ENCODE measurements at places on chromosomes 5 and 9.

- DNase-seq, result no peak
Observed at GRCh38 chr9:13718086-13718485, 438.6 kb upstream of the MPDZ start.

DNA sequence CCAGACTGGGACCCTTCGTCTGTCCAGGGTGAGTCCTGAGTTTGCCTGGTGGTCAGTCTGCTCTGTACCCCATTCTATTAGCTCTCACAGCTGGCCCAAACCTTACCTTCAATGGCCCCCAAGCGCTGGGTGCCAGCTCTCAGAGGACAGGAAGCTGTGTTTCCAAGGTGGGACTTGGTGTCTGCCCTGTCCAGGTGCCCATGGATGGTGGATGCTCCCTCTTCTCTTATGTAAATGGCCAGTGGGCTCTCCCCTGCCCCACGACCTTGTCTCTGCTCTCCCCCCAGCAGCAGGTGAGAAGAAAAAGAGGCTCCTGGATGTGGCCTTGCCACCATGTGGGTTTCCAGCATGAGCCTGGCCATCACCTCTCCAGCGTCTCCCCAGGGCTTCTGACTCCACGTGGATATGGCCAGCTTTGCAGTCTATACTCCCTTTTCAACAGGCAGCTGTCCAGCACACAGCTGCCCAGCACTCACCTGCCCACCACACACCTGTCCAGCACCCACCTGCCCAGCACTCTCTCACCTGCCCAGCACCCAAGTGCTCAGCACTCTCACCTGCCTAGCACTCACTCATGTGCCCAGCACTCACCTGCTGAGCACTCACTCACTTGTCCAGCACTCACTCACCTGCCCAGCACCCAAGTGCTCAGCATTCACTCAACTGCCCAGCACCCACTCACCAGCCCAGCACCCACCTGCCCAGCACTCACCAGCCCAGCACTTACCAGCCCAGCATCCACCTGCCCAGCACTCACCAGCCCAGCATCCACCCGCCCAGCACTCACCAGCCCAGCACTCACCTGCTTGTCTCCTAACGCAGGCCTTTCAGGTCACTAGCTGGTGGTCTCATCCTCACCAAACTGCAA is 136.2 kb upstream of the IRX2 start:
- DNase-seq, result no peak

DNA sequence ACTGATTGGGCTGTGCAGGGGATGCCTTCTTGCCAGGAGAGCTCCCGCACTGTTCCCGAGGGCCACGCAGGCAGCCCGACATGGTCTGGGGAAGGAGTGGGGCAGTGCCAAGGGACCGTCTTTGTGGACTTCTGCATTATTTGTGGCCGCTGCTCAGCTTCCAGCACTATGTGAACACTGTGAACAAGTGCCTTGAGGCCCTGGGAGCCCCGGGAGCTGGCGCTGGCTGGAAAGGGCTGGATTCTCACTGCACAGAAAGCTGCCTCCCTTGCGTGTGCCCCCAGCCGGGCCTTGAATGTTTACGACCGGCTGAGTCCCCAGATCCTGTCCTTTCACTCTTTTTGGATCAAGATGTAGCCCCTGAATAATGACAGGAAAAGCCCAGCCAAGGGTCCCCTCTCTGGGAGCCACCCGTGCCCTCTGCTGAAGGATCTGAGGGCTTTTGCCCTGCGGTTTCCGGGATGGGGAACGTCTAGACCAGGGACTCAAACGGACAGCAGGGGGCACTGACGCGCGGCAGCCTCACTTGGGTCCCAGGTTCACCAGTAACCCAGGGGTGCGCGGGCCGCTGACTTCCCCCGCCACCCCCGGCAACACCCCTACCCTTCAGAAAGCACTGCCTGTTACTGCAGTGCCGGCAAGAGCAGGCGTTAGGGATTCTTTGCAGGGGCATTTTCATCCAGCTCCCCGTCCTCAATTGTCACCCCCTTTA is 98.9 kb upstream of the FCN2 start:
- DNase-seq, result no peak

GRCh38 chr9:91422758-91423711 is 597 bp downstream of the NFIL3 start:
- no peak for DNase-seq

DNA sequence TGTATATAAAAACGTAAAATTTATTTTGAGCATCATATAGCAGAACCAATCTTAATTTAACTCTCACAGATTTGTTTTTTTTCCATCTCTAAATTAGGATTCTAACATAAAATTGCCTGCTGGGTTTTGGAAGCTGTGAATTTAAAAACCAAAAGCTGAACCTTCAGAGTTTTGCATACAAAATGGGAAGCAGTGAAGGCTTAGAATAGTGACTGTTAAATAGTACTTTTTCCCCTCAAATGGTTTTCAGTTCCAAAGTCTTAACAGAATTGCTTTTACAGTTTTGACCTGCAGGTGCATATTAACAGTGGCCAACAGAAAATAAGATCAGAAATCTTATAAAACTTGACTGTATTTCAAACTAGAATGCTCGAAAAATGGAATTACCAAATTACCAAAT is 55.1 kb upstream of the LVRN start:
- DNase-seq, result no peak

- no peak for DNase-seq
Observed at GRCh38 chr5:81140943-81141342, 92.2 kb upstream of the CKMT2 start.

DNA sequence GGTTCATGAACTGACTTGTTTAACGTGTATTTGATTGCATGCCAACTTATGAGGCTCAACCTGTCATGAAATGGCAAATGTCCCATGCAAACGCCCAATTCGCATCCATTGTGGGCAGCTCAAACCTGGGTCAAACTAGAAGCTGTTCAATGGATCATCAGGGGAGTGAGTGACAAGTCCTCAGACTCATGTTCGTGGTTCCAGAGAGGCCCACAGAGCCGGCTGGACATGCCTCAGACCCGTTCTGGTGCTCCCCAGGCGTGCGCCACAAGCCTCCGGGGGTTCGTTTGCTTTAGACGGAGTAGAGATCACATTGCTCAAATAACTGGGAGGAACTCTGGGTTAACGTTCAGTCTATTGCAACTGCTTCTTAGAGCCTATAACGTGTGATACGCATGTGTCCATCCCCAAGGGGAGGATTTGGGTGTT is 15.0 kb downstream of the GFI1B start:
- DNase-seq, result no peak

DNA sequence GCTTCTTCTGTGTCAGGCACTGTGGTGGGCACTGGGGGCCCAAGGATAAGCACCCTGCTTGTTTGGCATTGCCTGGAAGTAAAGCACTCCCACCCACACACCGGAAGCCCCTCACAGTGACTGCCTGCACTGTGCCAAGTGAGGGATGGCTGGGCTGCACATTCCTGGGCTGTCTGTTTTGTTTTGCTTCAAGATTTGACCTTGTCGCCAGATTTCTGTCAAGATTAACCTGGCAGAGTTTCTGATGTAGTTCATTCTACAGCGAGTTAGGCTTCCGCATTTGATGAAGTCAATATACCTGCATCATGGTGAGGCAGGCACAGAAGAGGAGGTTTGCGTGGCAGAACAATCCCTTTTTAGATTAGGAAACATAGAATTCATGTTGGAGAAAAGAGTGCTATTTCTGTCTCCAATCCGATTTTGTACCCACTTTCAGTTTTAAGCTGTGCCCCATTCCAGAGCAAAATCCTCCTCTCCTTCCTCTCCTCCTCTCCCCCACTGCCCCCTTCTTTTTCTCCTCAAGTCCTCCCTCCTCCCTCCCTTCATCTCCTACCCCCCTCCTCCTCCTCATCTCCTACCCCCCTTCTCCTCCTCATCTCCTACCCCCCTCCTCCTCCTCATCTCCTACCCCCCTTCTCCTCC is 14.4 kb upstream of the BOD1 start:
- DNase-seq, result no peak

DNA sequence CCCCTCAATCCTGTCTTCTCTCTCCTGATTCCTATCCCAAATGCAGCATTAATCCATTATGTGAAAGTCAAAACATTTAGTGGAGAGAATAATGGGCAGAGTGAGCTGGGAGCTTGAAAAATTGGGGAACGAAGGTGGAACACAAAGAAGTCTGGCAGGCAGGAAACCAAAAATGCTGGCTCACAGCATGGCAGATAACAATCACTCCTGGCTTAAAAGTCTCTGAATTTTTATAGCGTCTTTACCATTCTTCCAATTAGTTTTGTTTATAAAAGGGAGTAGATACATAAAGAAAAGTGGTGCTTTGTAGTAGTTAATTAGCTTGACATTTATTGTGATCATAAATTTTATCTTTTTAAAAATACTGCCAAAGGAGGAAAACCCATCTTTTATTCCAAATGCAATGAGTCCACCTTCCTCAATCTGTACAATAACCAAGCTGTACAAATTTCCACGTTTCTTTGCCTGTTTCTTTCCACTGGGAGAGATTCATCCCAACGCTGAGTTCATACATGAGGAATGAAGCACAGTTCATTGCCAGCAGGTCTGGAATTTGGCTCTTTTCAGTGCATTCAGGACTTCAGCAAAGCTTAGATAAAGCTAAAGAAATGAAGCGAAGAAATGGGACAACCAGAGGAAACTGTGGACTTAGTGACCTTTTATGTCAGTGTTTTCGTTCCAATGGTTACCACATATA is 174.7 kb downstream of the HMHB1 start:
- DNase-seq, result no peak

- DNase-seq, result no peak
Observed at GRCh38 chr9:91150998-91151717, 210.6 kb downstream of the AUH start.

- DNase-seq, result no peak
Observed at GRCh38 chr9:13688990-13689600, 409.6 kb upstream of the MPDZ start.

DNA sequence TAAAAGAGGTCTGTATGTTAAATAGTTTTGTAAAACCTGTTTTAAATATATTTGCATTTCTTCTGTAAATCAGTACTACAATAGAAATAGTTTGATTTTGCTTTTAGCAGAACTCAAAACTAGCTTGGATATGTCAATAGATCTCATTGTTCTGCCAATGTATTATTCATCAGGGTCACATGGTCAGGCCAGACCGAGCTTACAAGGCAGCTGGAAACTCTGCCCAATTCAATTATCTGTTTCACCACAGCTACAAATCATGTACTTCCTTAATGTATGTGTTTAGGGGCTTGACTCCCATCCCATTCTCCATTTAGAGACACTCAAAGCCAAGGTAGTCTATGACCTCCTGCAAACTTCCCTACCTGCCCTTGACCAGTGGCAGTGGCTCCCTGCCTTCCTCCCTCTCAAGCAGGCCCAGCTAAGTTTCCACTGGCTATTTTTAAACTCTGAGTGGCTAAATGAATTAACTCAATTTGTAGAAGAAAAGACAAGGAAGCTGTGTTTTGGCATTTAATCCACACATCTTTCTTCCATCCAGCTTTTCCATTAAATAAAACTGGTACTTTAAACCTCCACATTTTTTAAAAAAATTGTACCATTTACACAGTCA is 46.4 kb upstream of the SELENOP start:
- DNase-seq, result no peak

DNA sequence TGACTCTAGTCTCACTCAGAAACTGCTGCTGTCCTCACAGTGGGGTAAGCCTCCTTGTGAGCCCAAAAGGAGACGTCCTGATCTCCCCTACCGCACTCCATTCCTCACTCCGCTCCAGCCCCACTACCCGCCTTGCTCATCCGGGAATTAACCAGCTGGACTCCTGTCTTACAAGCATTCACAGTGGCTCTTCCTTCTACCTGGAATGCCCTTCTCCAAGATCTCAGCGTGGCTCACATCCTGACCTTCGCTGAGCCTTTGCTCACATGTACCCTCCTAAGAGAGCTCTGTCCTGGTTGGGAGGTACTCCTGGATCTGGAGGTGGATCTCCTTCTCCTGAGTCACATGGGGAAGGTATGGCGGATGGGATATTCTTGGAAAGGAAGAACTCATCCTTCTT is 10.7 kb upstream of the KLF9 start:
- DNase-seq, result no peak

GRCh38 chr9:138053996-138054752 is 176.6 kb downstream of the CACNA1B start:
- no peak for DNase-seq

- DNase-seq, result no peak
Observed at GRCh38 chr5:34627794-34628193, 28.3 kb upstream of the RAI14 start.

DNA sequence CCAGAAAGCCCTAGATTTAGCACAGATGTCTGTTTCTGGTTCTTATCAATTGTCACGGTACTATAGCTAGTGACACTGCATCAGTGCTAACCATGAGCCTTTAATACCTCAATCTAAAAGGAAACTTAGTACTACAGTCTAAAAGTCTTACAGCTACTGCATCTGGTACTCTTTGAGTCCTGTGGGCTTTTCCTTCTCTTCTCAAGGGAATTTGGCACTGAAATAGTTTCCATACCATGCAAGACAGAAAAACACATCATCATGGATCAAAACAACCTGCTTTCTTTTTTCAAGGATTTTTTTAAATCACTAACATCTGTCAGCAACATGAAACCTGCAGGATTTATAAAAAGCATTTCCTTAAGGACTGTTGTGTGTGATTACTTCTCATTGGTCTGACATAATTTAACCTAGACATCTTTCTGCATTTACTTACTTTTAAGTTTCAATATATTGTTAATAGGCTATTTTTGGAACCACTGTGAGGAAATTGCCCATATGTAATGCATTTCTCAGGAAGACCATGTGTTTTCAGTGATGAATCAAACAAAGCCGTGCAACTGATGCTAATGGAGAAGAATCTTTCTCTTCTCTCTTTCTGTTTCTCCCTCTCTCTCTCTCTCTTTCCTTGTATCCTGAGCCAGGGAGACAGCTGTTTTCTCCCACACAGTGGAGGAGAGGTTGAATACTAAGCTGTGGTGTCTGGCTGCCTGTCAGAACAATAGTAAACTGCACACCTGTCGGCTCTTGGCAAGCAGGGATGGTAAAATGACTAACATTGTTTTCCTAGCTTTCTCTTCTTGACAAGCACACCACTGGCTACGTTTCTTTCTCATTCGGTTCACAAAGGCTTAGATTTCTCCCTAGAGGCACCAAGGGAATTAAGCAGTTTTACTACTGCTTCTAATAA is 273.4 kb downstream of the CSNK1G3 start:
- DNase-seq, result no peak

- DNase-seq, result no peak
Observed at GRCh38 chr9:99162759-99163364, 57.9 kb downstream of the TGFBR1 start.

DNA sequence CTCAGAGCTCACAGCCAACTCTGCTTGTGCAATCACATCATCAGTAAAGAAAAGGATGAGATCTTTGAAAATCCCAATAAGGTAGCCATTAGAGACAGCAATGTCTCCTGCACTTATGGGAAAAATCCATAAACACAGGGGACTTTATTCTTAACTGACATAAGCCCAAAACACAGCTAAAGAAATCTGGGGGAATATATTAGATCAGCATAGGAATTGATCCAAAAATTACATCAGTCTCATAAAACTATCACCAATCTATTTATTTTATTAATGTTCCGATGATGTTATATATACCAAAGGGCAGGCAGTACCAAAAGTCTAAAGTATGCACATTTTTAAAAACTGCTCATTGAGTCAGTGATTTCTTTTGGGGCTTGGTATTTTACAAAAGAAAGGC is 6.9 kb downstream of the MRPS27 start:
- no peak for DNase-seq

GRCh38 chr5:174609116-174609515 is 115.3 kb upstream of the MSX2 start:
- no peak for DNase-seq

Data from stimulated activated CD8-positive, alpha-beta memory T cell treated with anti-CD3 and anti-CD28 coated beads, Interleukin-7, amount 100 ng/mL, for 48 hours (primary cell).